NCI-H69 (cell line): ENCODE measurements at places on chromosomes 5 and 9.

DNA sequence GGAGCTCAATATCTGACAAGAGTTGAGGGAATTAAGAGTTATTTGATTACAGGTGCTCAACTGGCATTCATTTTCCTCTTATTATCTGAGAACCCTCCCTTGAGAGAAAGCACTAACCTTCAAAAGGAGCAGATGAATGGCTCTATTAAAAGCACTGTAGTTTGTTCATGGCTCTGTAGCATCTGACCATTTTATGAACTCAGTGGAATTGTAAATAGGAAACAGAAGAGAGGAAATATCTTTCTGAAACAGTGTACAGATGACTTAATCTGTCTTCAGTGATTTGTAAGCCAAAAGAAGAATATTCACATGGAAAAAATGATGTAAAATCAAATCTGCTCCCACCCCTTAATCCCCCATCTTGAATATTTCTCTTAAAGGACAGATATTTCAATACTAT, 810.4 kb upstream of the GRAMD2B start:
- DNase-seq: no peak

GRCh38 chr9:91214086-91214485, 147.6 kb downstream of the AUH start:
- no peak for DNase-seq

- peak; percentile 84 for DNase-seq
Measured at GRCh38 chr5:138352722-138353559, 456 bp downstream of the KDM3B start.

DNA sequence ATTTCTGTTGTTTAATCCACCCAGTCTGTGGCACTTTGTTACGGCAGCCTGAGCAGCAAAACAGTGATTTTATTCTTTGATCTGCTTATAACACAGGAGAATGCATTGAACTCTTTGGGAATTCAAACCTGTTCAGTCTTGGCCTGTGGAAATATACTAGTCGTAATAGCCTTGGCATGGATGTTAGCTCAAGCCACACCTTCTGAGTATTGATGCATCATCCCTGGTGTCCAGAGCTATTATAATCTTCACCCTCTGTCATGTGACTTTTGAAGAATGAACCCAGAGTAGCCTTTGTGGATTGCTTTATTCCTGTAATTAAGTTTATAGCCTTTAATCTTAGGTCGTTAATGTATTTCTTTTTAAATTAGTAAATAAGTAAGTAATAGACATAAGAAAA, 50.8 kb upstream of the TEX48 start:
- peak; percentile 46 for DNase-seq

- DNase-seq: peak; percentile 36
Measured at GRCh38 chr9:18922161-18922885, 110.7 kb downstream of the SAXO1 start.

DNA sequence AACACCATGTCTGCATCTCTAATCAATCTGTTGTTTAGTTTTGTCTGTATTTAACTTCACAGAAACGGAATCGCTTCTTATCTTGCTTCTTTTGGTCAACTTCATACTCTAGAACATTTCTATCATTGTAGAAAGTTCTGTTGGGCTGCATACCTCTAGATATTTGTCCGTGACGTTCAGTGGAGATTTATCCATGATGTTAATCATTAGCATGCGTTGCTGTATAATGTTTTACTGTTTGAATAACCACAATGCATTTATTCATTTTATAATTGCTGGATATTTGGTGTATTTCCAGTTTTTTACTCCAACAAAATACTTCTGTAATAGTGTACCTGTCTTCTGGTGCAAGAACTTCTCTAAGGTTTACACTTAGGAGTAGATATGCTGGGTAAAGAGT, 96.2 kb upstream of the GDNF start:
- no peak for DNase-seq

- DNase-seq: no peak
Measured at GRCh38 chr5:112083623-112084022, 326.6 kb upstream of the NREP start.

DNA sequence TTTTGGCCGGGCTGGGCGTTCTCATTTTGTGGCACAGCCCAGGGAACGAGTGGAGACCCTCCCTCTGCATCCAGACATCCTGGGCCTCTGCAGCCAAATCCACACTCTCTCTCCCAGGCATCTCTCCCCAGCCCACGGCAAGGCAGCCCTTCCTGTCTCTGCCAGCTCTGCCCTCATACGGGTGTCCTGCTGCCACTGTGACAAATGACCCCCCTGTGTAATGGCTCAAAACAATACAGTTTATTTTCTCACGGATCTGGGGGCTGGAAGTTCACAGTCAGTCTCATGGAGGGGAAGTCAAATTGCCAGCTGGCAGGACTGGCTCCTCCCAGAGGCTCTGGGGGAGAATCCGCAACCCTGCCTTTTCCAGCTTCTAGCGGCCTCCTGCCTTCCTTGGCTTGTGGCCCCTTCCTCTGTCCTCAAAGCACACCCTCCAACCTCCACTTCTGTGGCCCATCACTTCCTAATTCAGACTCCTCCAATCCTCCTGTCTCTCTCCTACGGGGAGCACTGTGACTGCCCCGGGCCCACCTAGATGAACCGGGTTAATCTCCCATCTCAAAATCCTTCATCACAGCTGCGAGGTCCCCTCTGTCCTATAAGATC, 70.2 kb upstream of the COL5A1 start:
- no peak for DNase-seq

- no peak for DNase-seq
Measured at GRCh38 chr5:35826554-35826953, 30.1 kb upstream of the IL7R start.

DNA sequence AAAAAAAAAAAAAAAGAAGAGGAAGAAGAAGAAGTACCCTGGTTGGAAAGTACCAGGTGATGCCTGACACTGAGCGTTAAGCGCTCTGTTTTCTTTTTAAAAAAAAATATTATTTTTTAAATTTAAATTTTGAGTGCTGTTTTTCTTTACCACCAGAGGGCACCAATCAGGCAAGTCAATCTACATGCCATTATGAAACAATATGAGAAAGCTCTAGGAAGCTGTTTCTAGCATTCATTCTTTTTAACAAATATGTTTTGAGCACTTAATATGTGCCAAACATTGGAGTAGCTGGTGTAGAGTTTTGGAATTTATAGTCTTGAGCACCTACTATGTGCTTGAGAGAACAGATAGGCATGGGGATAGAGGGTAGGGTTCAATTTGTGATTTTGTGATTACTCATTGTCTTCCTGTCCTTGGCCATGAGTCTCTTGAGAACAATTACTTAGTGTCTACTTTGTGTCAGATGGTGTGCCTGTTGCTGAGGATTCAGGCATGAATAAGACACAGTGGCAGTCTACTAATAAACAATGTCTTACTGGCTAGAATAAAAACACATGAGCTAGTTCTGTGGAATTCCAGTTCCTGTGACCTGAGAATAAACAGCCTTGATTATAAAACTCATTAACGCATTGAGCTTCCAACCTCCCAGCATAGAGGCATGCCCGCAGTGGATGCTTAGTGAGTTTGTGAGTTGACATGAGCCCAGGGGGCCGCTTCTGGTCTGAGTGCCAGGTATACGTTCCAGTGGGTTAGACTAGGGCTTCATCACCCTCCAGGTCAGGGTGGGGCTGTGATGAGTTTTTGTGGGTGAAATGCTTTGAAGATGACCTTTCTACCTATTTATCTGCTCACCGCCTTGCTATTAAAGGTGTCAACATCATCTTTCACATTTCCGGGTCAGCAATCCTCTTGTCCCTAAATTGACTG, 3.0 kb upstream of the UBE2R2 start:
- DNase-seq: peak; percentile 66

- DNase-seq: no peak
Measured at GRCh38 chr5:100828071-100828897, 74.8 kb downstream of the ST8SIA4 start.

- DNase-seq: peak; percentile 40
Measured at GRCh38 chr5:181052672-181053487, 12.8 kb downstream of the BTNL9 start.

DNA sequence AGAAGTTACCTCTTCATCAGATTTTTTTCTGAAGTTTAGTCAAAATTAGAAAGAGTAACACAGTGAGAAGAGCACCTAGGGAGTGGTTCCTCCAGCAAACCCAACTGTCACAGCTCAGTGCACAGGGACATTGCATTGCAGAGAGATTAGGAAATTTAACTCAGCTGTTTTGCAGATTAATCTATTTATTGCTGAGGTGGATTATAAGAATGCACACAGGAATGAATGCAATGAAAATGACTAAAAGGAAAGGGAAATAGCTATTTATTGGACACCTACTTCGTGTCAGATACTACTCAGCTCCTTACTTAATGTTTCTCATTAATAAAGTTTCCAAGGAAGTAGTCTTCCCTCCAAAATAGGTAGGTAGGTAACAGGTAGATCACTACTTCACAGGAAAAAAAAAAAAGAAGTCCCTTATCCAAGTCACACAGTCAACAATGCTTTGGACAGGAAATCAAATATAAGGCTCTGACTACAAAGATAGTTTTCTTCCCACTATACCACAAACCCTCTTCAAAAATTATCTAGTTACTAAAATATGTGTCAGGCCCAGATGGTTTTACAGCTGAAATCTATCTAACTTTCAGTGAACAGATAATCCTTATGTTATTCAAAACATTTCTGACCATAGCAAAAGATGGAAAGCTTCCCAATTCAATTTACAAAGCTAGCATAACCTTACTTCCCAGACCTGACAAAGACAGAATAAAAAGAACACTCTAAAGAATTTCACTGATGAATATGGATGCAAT, 442.2 kb upstream of the MPDZ start:
- no peak for DNase-seq

DNA sequence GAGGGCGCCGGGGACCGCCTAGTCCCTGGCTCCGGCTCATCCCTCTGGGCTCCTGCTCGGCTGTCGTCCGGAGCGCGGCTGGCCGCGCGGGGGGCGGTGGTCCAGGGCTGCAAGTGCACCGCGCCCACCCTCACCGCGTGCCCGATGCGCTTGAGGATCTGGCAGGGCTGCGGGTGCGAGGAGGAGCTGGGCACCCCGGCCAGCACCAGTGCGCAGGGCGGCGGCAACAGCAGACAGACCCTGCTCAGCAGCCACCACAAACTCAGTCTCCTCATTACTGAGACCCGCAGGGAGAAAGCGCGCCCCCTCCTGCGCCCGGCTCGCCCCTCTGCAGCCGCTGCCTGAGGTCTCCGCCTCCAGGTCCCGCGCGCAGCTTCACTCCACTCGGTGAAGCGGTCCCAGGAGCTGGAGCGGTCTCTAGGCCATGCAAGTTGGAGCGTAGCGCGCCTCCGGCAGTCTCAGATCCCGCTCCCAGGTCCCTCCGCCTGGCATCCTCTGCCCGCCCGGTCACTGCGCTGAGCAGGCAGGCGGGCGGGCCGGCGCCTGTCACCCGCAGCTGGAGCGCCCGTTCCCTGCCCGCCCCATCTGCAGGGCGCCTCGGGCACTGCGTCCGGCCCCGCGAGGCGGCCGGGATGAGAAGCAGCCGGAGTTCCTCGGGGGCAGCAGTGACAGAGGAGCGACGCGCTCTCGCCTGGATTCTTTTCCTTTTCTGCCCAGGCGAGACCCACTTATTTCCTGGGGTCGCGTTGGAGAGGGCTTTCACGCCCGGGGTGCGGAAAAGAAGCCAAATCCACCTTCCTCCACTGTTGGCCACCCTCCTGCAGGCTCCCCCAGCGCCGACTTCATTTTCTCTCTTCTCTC, 512 bp downstream of the GRIN3A start:
- peak; percentile 86 for DNase-seq

GRCh38 chr5:74016373-74016772, 390.4 kb downstream of the ARHGEF28 start:
- peak; percentile 73 for DNase-seq

GRCh38 chr5:140362875-140363630, 3.1 kb downstream of the SLC4A9 start:
- peak; percentile 78 for DNase-seq

DNA sequence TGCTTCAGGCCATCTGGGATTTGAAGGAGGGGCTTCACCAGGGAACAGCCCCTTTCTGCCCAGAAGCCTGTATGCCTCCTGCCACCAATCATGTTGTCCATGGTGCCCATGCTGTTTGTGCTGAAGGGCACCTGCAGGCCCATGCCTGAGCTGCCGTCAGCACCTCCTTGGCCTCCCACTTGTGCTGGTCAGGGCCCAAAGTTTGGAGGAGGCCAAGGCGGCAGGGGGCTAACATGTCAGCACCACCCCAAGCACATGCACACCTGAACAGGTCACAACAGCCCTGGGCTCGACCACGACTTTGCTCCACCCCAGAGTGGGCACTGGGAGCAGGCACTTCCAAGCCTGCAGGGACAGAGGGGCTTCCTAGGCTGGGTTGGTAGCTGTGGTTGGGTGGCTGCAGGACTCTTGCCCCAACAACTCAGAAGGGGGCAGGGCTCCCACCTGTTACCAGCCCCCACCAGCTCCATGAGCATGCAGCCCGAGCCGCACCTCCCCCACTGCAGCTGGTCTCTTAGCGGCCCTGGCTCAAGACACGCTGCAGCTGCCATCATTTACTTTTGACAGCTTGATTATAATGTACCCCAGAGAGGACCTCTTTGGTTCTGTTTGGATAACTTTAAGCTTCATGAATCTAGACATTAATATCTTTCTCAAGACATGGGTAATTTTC, 19.8 kb upstream of the NFIL3 start:
- DNase-seq: peak; percentile 62

- peak; percentile 99 for DNase-seq
Measured at GRCh38 chr9:78031893-78032729, 500 bp upstream of the GNAQ start.

- no peak for DNase-seq
Measured at GRCh38 chr9:130359819-130360218, 84.9 kb upstream of the ASS1 start.

DNA sequence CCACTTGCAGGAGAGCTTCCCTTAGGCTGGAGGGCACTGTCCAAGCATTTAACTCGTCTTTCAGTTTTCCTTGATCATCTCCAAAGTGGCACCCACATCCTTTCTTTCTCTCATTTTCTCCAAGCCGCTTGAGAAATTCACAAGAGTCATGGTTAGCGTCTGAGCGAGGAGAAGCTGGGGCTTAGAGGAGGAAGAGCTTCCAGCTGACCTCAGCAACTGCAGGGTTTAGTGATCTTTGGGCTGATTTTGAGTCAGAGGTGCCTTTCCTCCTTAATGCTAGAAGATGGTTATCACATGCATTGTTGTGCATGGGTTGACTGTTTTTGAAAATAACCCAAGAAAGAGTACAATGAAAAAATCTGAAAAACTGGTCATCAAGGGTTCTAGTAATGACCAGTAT, 134.7 kb downstream of the GADD45G start:
- no peak for DNase-seq

GRCh38 chr5:191949-192690, 825 bp downstream of the LRRC14B start:
- DNase-seq: no peak

- no peak for DNase-seq
Measured at GRCh38 chr9:7105095-7105494, 347.3 kb downstream of the KDM4C start.

GRCh38 chr9:95437559-95437958, 79.2 kb downstream of the PTCH1 start:
- no peak for DNase-seq

GRCh38 chr5:159548517-159548916, 218.2 kb upstream of the IL12B start:
- peak; percentile 25 for DNase-seq

GRCh38 chr5:135436951-135437418, 10.2 kb downstream of the DCANP1 start:
- DNase-seq: no peak

GRCh38 chr5:8843771-8844170, 702.1 kb downstream of the SEMA5A start:
- peak; percentile 93 for DNase-seq
